Uterine smooth muscle cell (primary cell): ENCODE measurements at places on chromosomes 3 and 15. TPM values are rescaled to one million over a fixed set of nuclear protein-coding genes. Genes with fewer than 3 reads are reported as not detected.

Gene DPPA2
- total RNA-seq = not detected in 2 replicates

Gene SCAMP5
- total RNA-seq = 0.44 and 2.0 TPM in 2 replicates

Gene ACTRT3
- 3.7 and 4.2 TPM in 2 replicates for total RNA-seq

Gene CCR2
- total RNA-seq = not detected in 2 replicates

Gene NR1I2
- total RNA-seq = 0.12 TPM in 1 of 2 replicates, not detected in the other

Gene FBXW12
- not detected in 2 replicates for total RNA-seq

Gene EFHB
- under 0.01 and 0.11 TPM in 2 replicates for total RNA-seq

Gene SI
- total RNA-seq = not detected in 2 replicates

Gene DAZL
- not detected in 2 replicates for total RNA-seq

Gene PTH1R
- 1.00 and 1.1 TPM in 2 replicates for total RNA-seq

Gene FYTTD1
- 48.5 and 53.5 TPM in 2 replicates for total RNA-seq

Gene GPR62
- total RNA-seq = 0.12 TPM in 1 of 2 replicates, not detected in the other

Gene COLQ
- total RNA-seq = 0.66 and 0.75 TPM in 2 replicates

Gene CBLB
- 47.7 and 65.7 TPM in 2 replicates for total RNA-seq

Gene TMA7
- total RNA-seq = 211 and 292 TPM in 2 replicates

Gene CHRM5
- 0.75 TPM in 1 of 2 replicates, not detected in the other for total RNA-seq

Gene BCHE
- 8.2 and 13.4 TPM in 2 replicates for total RNA-seq

Gene NAALADL2
- 11.9 and 13.7 TPM in 2 replicates for total RNA-seq

Gene ALPK3
- total RNA-seq = 0.11 and 0.25 TPM in 2 replicates

Gene TMCO5A
- total RNA-seq = under 0.01 TPM in 1 of 2 replicates, not detected in the other

Gene SLC28A2
- total RNA-seq = not detected in 2 replicates

Gene TTC23
- total RNA-seq = 22.0 and 24.1 TPM in 2 replicates

Gene SPINK8
- not detected in 2 replicates for total RNA-seq
